ENCODE measurements at places on chromosomes 6 and 20.

DNA sequence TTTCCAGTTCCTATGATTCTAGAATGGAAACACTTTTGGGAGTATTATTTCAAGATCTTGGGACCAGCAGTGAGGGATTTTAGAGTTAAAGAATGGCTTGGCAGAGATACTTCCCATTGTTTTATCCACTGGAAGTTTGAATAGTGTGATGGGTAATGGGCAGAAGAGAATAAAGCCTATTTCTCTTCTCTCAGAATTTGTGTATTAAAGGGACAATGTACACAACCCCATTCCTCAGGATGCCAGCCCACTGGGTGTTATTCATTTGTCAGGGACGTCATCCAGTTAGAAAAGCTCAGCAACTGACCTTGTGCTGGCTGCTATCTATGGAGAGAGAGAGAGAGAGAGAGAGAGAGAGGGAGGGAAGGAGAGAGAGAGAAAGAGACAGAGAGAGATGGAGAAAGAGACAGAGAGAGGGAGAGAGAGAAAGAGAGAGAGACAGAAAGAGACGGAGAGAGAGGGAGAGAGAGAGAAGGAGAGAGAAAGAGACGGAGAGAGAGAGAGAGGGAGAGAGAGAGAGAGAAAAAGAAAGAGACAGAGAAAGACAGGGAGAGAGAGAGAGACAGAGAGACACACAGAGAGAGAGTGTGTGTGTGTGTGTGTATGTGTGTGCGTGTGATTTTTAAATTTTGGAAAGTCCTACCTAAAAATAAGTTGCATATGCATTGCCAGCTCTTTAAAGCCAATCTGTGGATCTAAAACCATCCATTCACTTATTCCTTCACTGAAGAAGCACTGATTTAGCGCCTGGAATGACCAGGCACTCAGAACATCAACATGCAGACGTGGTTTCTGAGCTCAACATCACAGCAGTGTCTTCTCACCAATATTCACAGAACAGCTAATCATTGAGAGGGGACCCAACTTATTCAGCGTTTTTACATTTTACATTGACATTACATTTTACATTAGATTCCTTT lies 388.8 kb downstream of the THBS2 start:
- no peak for DNase-seq

DNA sequence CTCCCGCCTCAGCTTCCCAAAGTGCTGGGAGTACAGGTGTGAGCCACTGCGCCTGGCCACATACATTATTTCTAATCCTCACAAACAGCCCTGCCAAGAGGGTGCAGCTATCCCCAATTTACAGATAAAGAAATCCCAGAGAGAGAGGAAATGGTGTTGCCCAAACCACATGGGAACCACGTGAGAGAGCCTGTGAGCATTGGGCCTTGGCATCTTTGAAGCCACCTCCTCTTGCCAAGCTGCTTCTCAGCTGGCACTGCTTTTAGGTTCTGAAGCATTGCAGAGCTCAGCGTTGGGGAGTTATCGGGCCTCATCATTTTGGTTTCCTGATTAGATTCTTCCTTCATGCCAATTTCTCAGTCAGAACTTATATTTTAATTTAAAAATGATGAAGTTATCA lies 80.3 kb downstream of the CTNNBL1 start:
- DNase-seq: no peak

DNA sequence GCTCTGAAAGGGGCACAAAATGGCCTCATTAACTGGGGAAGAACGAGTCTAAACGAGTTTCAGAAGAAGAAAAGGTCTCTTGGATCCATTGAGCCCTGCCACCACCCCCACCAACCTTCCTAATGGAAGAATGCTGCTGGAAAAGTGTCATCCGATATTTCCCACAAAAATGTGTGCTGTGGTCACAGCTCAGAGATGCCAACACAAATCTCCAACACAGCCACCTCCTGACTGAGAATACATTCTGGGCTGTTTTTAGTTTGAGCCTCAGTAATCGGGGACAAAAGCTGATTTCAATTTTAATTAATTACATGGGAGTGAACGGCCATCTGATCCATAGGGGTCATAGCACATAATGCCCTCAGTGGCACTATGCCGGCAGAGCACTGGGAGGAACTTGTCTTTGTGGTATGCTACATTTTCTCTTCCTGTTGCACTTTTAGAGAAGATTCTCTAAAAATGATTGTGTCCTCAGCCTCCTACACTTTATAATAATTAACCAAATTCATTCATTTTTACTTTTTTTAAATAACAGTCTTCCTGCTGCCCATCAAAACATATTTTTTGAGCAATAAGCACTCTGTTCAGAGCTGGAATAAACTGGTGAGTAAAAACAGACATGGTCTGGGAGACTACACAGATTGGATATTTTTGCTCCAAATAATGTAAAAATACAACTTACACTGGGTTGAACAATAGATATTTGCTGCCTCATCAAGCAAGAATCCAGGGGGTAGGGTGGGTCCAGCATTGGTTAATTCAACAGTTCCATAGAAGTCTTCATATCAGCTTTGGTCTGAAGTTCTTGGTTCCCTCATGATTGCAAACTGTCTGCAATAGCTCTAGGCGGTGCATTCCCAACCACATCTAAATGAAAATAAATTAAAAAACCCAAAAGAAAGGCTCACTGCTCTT lies 143.6 kb upstream of the TMEM170B start:
- DNase-seq: no peak

GRCh38 chr6:109194880-109195279 lies 99.6 kb downstream of the CEP57L1 start:
- DNase-seq: no peak

GRCh38 chr20:51484831-51485230 lies 57.7 kb downstream of the NFATC2 start:
- DNase-seq: no peak

- DNase-seq: no peak
Measured at GRCh38 chr20:23629017-23629541, 8.7 kb downstream of the CST3 start.

GRCh38 chr6:136564180-136564579 lies 14.0 kb upstream of the MAP7 start:
- no peak for DNase-seq

DNA sequence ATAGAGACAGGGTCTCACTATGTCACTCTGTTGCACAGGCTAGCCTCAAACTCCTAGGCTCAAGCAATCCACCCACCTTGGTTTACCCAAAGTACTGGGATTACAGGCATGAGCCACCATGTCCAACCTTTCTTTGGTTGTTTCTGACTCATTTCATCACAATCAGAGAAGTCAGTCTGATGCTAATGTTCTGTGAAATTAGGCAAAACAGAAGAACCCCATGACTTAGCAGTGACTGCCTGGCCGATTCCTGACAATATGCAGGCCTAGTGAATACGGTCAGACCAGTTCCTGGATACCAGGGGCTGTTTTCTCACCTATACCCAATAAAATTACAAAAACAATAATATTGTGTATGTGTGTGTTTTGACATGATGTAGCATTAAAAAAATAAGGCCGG lies 58.8 kb upstream of the BTN3A2 start:
- DNase-seq: no peak

GRCh38 chr6:106539936-106540335 lies 89.4 kb downstream of the RTN4IP1 start:
- no peak for DNase-seq

DNA sequence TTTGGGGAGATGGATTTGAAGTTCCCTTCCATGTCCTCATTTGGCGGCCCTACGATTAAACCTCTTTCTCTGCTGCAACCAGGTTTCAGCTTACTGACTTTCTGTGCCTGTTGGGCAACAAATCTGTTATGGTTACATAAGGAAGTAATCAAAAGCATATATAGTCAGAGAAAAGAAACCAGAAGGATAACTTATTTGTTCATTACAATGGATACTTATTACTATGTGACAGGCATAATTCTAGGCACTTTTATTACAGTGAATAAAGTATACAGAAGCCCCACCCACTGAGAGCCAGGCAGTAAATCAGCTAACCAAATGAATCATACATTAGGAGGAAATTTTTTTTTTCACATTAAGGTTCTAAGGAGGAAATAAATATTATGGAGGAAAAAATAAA lies 9.6 kb upstream of the TRIM31 start:
- no peak for DNase-seq

- DNase-seq: no peak
Measured at GRCh38 chr6:71408787-71409723, 120.4 kb downstream of the OGFRL1 start.

DNA sequence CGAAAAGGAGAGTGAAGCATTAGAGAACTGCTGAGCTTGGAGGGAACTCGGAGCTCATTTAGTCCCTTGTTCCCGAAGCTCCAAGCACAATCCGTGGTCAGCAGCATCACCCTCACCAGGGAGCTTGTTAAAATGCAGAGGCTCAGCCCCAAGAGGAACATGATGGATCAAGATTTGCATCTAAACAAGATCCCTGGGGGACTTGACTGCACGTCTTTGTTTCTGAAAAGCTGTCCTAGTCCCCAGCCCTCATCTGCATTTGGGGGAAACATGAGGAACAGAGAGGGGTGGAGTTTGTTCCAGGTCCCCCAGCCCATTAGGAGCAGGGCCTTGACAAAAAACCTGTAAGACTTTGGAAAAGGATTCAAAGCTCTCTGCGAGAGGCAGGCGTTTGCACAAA lies 4.1 kb upstream of the LBP start:
- DNase-seq: no peak

GRCh38 chr20:52083627-52084232 lies 107.8 kb downstream of the ZFP64 start:
- no peak for DNase-seq

DNA sequence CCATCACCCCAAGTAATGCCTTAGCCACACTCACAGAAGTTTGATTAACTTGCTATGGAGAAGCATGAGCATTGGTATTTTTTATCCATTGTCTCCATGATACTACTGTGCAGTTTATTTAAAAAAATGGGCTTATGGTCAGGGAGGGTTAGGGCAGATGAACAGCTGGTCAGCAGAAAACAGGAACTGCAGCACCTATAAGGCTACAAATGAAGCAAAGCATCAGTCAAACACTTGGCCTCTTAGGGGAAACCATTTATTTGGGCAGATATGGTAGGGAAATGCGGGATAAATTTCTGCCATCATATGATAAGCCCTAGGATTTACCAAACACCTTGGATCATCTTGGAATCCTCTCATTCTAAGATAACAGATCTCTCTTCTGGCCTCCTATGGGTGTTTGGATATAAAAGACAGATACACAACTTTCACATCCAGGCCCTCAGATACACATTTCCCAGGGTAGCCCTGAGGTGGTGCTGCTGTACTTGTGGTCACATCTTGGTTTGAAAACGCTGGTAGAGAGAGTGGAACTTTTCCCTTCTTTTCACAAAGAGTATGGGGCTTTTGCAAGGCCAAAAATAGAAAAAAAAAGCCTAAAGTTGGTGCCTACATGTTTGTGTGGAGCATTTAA lies 42.8 kb upstream of the AHI1 start:
- no peak for DNase-seq

GRCh38 chr20:17438436-17439039 lies 92.6 kb downstream of the BFSP1 start:
- DNase-seq: no peak

DNA sequence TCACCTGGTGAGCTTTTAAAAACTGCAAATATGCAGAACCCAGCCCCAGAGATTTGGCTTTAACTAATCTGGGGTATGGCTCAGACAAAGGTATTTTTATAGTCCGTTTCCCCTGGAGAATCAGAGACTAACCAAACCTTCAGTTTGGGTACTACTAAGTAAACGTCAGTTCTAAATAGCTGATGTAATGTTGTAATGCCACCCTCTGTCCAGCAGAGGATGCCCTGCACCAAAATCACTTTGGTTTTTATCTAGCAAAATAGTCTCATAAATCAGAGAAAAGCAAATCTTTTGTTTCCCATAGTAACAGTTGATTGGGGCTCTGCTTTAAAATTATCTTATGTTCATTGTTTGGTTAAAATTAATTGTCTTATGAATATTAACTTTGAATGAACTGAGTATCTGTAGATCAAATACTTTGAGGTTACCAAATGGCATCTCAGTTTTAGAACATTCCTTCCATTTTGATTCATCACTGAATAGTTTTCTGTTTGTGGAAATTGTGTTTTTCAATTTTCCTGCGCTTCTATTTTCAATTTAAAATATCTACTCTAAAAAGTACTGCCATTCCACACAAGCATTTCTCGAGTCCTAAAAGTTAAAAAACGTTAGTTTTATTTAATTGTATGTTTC lies 278.3 kb upstream of the PLCB4 start:
- DNase-seq: no peak

GRCh38 chr6:44678252-44678935 lies 290.9 kb downstream of the CDC5L start:
- DNase-seq: no peak

DNA sequence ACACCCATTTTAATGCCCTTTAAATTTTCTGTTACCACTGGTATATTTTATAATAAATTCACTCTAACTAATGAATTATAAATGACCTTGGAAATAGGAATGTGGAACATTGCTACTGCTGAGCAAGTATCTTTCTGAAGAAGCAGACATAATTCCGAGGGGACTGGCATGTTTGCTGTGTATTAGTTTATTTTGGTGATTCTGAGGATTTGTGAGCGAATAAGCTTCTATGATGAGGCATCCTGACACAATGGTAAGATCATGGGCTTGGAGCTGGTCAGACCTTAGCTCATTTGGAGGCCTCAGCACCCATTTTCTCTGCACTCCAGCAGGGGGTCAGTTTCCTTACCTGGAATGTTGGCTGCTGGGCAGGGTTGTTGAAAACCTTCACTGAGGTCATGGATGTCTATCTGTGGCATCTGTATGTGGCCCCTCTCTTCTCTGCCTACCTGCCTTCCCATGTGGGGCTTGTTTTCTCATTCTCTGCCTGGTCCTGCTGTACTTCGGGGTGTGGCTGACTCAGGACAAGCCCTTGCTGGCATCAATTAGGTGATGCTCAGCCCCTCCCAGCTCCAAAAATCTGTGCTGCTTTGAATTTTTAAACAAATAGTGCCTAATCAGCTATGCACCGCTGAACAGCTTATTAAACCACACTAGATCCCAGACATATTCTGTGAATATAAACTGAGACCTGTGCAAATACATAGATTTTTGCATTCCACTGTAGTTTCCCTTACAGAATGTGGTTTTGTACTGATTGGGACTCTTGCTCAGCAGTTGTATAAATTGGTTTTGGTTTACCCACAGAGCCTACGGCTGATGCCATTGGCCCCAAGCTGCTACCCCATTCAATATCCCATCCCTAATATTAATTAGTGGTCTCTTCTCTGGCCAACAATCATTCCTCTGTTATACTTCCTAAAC lies 10.7 kb downstream of the ARID1B start:
- DNase-seq: no peak

DNA sequence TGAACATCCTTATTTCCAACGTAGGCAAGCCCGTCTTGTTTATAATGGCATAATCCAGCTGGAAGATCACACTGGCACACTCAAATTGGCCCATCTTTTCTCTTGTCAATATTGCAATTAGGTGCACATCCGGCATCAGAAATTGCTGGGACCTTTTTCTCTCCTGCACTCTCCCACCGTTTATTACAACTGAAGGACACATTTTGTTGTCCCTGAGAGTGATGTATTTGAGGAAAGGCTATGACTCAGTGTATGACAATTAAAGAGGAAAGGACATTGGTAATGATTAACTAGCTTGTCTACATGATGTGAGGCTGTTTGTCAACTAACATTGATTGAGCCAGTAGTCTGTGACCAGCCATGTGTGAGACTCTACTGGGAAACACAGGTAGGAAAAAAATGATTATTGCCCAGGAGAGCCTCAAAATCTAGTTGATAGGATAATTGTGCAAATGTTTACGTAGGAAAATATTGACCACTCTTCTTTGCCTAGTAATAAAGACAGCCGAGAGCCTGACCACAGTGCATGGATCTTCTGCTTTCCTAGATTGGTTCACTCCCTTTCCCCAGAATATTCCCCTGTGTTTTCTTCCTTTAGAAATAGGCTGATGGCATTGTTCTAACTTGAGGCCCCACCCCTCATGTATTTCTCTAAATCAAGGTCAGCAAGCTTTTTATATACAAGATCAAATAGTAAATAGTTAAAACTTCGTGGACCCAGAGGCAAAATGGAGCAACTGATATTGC lies 230.0 kb upstream of the BTBD3 start:
- DNase-seq: no peak

Measured in CD4-positive, alpha-beta memory T cell (primary cell).